ENCODE measurements at places on chromosomes 12 and 14. TPM values are rescaled to one million over a fixed set of nuclear protein-coding genes. Genes with fewer than 3 reads are reported as not detected.

The CPNE6 gene
- total RNA-seq = not detected

The ZNF268 gene
- total RNA-seq = 35.5 TPM

The KRT78 gene
- not detected for total RNA-seq

The CHGA gene
- not detected for total RNA-seq

The SMIM41 gene
- 50.8 TPM for total RNA-seq

The PPP4R4 gene
- 8.5 TPM for total RNA-seq

The ATP23 gene
- 10.2 TPM for total RNA-seq

The IL31 gene
- not detected for total RNA-seq

The DACT1 gene
- 4.7 TPM for total RNA-seq

The COCH gene
- 0.39 TPM for total RNA-seq

The GALNT16 gene
- 1.0 TPM for total RNA-seq

The LRFN5 gene
- total RNA-seq = 14.7 TPM

The PLA2G1B gene
- not detected for total RNA-seq

The RNF212B gene
- total RNA-seq = not detected

The RAN gene
- total RNA-seq = 165 TPM

The RFLNA gene
- 0.08 TPM for total RNA-seq

The FGF6 gene
- total RNA-seq = not detected

The PRB2 gene
- not detected for total RNA-seq

The SLC38A4 gene
- 0.24 TPM for total RNA-seq

The KCNH3 gene
- 0.26 TPM for total RNA-seq

The SRRM4 gene
- not detected for total RNA-seq

The FOXG1 gene
- total RNA-seq = not detected

The XRCC3 gene
- total RNA-seq = 26.9 TPM

All from epithelial cell of alveolus of lung (primary cell).